ENCODE measurements at places on chromosomes 7 and 10.

DNA sequence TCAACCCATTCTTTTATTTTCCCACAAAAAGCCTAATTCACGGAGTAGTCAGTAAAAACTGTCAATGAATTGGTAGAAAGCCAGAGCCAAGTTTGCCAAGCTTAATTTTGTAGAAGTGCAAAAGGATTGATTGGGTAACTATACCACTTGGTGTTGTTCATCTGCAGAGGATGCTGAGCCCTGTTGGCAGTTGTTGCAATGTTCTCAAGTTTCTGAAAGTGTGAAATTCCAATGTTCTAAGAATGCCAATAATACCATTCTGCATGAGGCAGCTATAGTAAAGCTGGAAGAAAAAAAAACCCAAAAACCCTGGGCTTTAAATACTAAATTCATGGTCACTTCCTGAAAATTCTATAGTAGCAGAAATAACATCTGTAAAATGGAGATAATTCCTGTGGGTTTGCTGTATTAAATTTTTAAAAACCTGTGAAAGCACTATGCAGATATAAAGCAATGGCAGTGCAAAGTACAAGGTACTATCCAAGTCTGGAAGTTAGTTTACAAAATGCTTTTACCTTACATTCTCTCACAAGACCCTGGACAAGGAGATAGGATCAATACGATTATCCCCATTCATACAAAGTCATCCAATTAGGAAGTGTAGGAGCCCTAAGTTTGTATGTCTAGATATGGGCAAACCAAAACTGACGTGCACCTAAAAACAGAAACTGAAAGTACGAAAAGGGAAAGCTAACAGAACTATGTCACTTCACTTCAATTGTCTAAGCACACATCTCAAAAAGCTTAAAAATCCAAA, 6.0 kb upstream of the PON1 start:
- peaks cover 4% of the 10 kb centered on the region for H3K36me3 ChIP-seq
- peaks cover 12% of the 10 kb centered on the region for H3K4me1 ChIP-seq
- peak overlapping the region; percentile 91 for H3K4me3 ChIP-seq

DNA sequence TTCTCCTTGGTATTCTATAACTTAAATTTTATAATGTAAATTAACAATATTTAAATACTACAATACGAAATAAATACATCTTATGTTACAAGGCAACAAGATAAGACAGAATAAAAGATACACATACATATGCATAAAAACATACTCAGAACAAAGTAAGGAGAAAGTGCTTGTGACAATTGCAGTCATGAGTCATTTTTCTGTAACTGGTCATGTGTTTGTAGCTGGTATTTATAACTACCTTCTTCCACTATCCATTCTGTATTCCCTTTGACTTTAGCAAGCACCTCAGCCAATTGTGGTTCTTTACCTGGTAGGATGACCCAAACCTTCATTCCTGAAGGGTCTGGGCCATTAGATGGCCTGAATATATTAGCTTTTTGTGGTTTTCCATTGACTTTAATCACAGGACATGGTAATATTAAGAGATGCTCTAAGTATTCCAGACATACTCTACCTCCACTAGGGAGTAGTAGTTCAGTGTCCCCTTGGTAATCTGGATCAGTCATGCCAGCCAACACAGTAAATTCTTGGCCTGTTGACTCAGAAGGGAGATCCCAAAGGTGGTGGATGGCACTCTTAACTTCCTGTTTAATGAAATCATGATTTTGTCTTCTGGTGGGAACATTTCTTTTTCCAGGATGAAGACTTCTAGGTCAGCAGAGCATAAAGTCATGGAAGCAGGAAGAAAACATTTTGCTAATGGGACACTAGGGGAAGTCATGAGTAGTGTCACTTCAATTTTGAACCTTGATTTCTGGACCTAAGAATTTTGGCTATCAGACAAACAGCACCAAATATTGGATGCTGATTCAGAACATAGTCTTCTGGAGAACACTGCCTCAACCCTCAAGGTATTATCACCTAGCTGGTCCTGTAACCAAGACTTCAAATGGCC, 733.7 kb upstream of the IGFBP3 start:
- no peak overlapping the region for H3K4me3 ChIP-seq
- H3K36me3 ChIP-seq: no peaks in the 10 kb centered on the region
- H3K4me1 ChIP-seq: no peaks in the 10 kb centered on the region
- no peak overlapping the region for H3K27ac ChIP-seq
- H3K27me3 ChIP-seq: no peaks in the 10 kb centered on the region

DNA sequence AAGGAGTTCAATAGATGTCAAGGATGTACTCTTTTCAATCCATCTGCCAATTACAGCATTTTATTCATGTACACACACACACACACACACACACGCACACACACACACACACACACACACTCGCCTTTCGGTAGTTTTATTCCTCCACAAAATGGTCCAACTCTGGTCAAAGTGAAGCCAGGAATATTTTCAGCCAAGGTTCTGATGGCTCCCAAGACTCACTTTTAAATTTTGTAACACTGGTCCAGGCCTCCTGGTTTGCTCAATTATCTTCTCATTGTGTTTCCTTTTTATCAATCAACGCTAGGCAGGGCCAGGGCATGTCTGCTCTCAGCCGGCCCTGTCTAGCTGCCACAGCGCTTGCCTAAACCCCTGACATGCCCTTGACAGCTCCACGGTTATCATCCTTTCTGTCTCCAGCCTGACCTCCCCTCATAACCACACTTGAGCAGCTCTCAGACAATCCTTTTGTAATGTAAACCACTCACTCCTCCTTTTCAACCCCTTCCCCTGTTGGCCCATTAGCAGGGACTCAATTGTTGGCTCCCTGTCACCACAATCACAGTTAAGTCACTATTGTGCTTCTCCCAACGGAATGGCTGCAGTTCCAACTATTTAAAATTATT, 115.1 kb downstream of the ICA1 start:
- H3K4me3 ChIP-seq: no peak overlapping the region
- H3K36me3 ChIP-seq: no peaks in the 10 kb centered on the region
- peak overlapping the region; percentile 62 for H3K27ac ChIP-seq
- H3K4me1 ChIP-seq: peaks cover 29% of the 10 kb centered on the region
- no peak for DNase-seq

GRCh38 chr10:45373576-45374349, at the start of gene ALOX5:
ALOX5 (plus strand) TSS chr10:45374216; CDS start chr10:45374280, 64 bp downstream.
- H3K27ac ChIP-seq: peak within 1 kb of the TSS; percentile 74
- peaks cover 39% of the 10 kb centered on the region for H3K4me1 ChIP-seq
- peak; percentile 24 for DNase-seq
- peak within 1 kb of the TSS; percentile 97 for H3K4me3 ChIP-seq
- H3K27me3 ChIP-seq: peaks cover 7% of the 10 kb centered on the region

- H3K27me3 ChIP-seq: no peaks in the 10 kb centered on the region
- H3K4me3 ChIP-seq: no peak overlapping the region
- no peaks in the 10 kb centered on the region for H3K4me1 ChIP-seq
- DNase-seq: no peak
Observed at GRCh38 chr7:109387530-109387929, 817.9 kb downstream of the DNAJB9 start.

DNA sequence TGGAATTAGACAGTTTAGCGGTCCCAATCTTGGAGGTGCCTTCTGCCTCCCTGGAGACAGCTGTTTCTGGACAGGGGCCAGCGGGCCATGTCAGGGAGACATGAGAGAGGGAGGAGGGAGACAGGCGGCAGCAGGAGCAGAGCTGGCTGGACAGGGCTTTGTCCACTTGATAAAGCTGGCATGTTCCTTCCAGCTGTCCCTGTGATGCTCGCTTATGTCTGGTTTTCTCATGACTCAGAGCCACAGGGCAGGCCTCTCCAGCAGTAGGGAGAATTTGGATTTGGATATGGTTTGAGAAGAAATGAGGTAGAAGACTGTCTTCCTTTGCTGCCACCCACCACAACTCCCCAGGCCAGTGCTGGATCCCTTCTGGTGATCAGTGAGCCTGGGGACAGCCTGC, 51.7 kb upstream of the SORCS3 start:
- H3K4me1 ChIP-seq: peaks cover 17% of the 10 kb centered on the region
- peaks cover 37% of the 10 kb centered on the region for H3K27me3 ChIP-seq
- no peaks in the 10 kb centered on the region for H3K36me3 ChIP-seq
- DNase-seq: no peak

Data from T-helper 17 cell (primary cell).